ENCODE measurements at places on chromosomes 7 and 10.

DNA sequence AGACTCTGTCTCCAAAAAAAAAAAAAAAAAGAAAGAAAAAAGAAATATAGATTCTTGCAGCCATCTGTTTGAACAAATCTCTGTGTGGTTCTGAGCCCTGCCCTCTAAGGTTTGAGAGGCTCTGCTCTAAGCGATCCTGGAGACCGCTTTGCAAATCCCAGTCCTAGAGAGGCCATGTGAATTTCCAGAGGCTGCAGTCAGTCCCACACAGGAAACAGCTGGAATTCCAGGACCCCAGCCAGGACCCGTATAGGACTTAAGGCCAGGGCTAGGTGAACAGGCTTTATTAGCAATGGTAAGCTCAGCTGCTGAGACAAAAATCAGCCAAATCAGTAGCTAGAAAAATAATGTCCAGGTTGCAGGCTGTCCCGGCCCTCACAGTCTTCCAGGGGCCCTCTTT, 154.8 kb downstream of the RPS24 start:
- DNase-seq, result no peak

DNA sequence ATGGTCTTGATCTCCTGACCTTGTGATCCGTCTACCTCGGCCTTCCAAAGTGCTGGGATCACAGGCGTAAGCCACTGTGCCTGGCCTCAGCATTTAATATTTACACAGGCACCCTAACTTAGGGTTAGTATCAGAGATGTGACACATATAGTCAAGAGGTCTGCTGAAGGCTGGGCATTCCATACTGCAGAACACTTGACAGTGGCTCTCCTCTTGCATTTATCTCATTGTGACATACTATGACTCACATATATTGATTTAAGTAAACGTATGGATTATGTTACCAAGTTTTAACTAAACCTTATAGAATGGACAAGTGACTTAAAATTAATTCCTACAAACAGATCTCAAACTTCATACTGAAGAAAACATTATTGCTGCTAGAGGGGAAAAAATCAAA, 36.6 kb downstream of the BRAF start:
- no peak for DNase-seq

DNA sequence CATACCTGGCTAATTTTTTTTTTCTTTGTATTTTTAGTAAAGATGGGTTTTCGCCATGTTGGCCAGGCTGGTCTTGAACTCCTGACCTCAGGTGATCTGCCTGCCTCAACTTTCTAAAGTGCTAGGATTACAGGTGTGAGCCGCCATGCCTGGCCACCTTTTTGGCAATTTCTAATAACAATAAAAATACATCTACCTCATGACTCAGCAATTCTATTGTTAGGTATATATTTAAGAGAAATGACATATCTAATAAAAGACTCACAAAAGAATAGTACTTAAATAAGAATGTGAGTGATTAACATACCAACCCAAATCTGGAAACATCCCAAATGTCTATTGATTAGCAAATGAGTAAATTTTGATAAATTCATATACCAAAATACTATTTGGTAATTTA, 103.6 kb upstream of the PPP1R9A start:
- DNase-seq, result no peak

DNA sequence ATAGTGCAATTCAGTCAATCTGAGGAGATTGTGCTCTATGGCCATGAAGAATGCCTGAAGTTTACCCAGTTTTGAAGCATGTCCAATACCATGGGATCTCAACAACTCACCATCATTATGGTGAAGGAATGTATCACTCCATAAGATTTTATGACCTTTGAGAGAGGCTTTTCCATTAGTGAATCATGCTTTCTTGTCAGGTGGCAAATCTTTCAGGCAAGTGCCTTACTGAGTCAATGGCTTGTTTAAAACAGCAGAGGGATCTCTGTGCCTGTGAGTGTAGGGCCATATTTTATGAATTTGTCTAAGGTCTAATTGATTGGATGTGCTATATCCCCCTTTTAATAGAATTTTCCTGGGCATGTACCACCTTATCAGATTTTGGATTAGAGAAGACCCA, 131.5 kb downstream of the CCDC7 start:
- DNase-seq, result no peak

- DNase-seq, result no peak
Observed at GRCh38 chr10:31593124-31593523, 274.1 kb downstream of the ZEB1 start.

DNA sequence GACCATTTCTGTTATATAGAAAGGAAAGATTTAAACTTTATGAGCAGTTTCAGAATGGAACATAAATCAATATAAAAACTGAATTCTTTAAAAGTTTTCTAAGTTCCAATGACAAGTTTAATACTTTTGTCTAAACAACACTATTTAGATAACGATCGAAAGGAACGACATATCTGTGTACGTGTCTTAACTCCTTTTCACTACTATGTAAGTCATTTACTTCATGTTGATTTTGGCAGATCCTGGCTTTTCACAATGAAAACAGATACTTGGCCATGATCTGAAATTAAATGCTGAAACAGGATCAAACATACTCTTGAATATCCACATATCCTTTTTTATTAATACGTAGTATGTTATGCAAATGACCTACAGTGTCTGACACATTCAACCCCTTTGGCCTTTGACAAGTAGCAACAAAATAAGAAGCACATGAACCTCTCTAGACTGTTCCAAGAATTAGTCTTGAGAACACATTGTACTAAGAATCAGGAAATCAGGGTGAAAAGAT, 41.9 kb downstream of the RNLS start:
- no peak for DNase-seq

DNA sequence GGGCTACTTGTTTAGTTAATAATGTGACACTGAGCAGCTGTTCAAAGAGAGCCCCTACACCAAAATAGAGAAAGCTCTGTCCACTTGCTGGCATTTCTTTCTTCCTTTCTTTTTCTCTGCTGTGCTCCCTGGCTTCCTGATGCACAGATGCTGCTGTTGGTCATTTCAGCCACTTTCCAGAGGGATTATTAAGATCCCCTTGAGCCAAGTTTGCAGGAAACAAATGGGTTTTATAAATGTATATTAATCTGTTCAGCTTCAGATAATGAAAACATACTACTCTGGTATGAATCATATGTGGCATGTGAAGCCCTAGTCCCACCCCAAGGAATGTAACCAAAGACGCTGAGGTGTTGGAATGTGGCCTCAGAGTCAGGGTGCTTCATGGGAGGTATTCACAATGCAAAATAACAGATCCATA, 638.2 kb upstream of the FZD8 start:
- DNase-seq, result no peak

DNA sequence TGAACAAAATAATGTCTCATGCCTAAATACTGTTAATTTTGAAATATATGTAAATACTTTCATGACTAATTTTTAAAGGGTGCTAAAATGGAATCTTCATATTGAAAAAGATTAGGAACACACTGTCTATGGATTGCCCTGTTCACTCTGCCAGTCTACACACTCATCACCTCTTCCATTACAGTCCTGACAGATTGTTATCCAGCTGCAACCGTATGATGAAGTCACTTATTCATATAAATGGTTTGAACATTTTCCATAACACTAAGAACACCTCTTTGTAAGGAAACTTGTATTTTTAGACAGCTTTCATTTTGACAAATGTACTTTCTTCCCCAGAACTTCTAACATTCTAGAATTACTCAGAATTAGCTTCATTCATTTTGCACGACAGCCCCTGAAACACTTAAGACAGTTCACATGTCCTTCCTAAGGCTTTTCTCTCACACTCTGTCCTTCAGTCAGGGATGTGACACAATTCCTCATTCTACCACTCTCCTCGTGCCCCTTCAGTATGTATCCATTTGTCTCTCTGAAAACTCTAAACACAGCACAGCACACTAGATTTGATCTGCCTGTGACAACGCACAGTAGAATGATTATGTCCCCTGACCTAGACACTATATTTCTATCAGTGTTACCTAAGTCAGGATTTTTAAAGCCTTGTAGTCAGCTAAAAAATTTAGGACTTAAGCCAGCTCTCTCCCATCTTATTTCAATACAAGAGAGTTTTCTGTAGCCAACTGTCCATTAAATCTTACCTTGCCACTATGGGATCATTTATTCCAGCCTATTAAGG, 71.9 kb downstream of the ORC5 start:
- no peak for DNase-seq

DNA sequence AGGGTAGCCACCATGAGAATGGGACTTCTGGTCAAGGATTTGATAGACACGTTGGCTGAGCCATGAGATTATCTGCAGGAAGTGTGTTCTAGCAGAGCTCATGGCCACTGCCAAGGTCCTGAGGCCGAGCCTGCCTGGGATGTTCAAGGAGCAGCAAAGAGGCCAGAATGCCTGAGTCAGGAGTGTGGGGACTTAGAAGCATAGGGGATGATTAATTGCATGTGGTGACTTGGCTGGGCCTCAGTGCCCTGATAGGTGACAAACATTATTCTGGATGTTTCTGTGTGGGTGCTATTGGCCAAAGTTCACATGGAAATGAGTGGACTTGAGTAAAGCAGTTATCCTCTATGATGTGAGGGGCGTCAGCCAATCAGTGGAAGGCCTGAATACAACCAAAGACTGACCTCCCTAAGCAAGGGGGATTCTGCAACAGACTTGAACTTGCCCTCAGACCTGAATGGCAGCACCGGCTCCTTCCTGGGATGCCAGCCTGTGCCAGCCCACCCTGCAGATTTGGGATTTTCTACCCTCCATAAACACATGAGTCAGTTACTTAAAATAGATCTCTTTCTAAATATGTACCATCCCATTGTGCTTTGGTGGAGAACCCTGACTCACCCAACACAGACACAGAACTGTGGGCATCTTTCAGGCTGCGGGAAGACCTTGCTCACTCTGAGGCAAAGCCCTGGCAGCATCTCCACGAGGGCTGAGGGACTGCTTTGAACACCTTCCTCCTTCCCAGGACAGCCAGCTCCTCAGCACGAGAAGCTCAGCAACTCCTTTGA, 363.9 kb upstream of the MGMT start:
- no peak for DNase-seq

DNA sequence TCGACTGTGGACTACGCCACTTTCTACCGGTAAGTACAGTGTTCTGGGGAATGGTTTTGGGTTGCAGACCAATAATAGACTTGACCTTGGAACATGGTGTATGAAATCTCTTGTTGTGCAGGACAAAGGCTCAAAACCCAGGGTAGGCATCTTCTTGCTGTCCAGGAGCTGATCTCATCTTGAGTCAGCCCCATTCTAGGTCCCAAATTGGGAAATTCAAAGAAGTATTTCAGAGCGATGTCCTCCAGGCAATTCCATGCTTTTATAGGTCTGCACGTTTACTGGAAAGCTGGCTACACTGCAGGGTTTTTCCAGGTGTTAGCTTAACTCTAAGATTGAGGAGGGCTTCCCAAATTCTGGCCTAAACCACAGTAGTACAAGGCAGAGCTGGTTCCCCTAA, 180.7 kb downstream of the BMPER start:
- no peak for DNase-seq

- DNase-seq, result no peak
Observed at GRCh38 chr10:128364631-128365030, 238.4 kb upstream of the MKI67 start.

DNA sequence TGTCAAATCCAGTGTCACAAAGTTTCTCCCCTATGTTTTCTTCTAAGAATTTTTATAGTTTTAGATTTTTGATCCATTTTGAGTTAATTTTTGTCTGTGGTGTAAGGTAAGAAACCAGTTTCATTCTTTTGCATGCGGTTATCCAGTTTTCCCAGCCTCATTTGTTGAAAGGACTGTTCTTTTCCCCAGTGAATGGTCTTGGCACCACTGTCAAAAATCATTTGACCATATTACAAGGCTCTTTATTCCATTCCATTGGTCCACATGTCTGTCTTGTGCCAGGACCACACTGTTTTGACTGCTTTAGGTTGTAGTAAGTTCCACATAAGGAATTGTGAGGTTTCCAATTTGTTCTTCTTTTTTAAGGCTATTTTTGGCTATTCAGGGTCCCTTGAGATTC, 64.0 kb downstream of the INPP5A start:
- DNase-seq, result no peak

DNA sequence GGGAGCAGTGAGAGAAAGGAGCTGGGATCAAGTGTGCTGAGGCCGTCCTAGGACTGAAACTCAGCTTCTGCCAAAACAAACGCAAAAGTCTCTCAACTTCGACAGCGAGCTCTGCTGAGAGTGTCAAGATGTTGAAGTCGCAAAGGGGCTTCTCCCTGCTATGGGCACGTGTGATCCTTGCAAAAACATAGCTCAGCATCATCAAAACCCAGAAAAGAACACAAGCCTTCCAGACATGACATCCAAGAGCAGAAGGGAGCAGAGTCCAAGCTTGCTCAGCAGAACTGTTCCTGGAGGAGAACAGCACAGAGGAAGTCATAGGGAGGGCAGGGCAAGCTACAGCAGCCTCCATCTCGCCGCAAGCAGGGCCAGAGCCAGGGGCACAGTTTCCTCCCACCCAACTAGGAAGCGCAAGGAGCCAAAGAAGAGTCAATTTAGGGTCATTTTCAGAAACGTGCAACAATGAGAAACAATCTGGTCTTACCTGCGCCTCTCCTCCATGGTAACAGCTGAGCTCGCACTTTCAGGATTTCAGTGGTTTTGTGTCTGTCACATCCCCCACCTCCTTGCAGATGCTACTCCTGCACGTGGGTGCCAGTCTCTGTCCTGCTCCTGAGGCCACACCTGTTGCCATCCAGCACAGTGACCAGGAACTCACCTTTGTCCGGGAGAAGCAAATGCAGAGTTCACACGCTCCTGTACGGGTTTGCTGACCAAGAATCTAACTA, 113.9 kb downstream of the DIP2C start:
- no peak for DNase-seq

DNA sequence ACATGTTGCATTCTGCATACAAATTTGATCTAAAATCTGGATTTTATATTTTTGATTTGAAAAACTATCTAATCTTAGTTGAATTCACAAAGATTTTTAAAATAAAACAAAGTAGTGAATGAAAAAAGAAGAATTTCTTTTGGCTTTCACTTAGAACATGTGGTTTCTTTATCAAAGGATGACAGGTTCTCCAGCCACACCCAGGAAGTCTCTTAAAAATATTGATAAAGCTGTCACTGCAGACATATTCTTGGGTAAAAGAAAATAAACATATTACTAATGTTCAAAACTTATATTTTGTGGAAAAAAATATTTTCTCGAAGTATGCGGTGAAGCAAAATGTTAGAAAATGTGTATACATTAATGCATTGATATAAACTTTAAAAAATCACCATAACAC, 44.3 kb downstream of the ARL4A start:
- no peak for DNase-seq

- DNase-seq, result no peak
Observed at GRCh38 chr10:103504181-103504783, 10.8 kb downstream of the NEURL1 start.

GRCh38 chr7:105980645-105981396, 17.8 kb downstream of the CDHR3 start:
- DNase-seq, result no peak

All from nucleus accumbens (tissue), 56 donors.